ENCODE measurements at places on chromosomes 12 and 14. TPM values are rescaled to one million over a fixed set of nuclear protein-coding genes. Genes with fewer than 3 reads are reported as not detected.

Gene JPH4
- polyA plus RNA-seq: 0.66 TPM

DNA sequence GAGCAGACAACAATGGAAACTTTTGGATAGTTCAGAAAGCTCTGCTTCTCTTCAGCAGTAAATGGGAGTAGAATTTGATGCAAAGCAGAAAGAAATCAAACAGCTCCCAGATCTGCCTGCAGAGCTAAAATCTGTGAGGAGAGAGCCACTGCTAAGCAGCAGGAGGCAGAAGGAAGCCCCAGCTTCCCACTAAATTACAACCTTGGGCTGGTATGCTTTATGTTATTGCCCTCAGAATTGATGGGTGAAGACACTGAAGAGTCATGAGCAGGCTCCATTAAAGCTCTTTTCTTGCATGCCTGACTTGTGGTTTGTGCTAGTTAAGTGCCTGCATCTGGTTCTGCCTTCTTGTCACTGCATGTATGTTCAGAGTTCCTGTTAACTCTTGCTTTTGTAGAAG is 8.4 kb downstream of the ZC2HC1C start:
- DNase-seq: no peak

DNA sequence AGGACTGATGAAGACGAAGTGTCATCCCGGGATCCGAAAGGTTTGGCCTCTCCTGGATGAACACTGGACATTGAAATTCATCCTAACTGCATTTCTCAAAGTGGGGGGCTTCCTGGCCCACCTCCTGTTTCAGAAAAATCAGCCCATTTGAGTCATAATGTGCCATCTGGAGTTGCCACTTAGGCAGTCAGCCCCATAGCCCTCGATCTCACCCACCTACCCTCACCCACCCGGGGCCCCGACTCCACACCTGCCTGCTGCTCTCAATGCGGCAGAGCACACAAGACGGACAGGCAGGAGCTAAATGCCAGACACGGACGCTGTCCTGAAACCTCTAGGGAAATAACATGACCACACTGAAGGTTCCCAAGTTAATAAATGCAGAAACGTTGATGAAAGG is 12.6 kb downstream of the DLK1 start:
- DNase-seq: no peak

GRCh38 chr12:43736927-43737440 is 21.6 kb downstream of the PUS7L start:
- DNase-seq: no peak

GRCh38 chr12:112616469-112617152 is 174.9 kb upstream of the RPH3A start:
- no peak for DNase-seq

Data from forelimb muscle (tissue), 1 donor.